Mesenteric fat pad (tissue), 1 donor: ENCODE measurements at places on chromosomes 6 and 20.

DNA sequence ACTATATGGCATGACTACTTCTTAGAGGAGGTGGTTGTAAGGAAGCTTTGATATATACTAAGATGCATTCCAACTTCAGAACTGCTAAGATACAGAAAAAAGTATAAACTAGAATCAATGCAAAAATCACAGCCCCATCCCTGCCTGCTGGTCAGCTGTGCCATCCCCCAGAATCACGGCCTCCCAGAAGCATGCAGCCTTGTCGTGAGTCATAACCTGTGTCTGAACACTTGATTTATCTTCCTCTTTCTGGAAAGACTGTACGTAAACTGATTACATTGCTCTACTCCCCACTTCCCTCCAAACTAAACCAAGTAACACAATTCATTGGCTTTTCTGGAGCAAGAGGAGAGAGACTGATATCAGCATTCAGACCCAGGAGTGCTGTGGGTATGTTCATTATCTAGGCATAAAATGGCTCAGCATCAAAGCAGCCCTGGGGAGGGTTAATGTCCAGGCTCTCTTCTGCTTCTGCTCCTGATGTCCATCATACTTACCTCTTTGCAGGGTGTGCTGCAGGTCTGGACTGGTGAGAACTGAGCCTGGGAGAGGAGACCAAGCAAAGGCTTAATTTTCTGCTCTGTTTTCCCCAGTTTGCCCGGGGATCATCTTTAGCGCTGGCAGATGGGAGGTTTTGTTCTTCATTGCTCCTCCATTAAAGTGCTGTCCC lies 18.4 kb downstream of the SCP2D1 start:
- DNase-seq = no peak

DNA sequence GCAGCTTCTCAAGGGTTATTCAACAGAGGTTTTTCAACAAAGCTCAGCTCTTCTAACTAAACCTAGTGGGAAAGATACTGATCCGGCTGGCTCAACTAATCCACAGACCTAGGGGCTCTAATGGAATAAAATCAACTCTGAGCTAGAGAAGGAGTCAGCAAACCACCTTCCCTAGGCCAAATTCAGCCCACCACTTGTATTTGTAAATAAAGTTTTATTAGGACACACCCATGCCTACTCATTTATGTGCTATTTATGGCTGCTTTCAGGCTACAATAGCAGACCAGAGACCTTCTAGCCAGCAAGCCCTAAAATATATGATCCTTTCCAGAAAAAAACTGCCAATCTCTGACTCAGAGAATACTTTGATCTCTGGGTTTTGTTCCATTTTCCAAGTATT lies 6.0 kb upstream of the RAB22A start:
- DNase-seq = no peak

DNA sequence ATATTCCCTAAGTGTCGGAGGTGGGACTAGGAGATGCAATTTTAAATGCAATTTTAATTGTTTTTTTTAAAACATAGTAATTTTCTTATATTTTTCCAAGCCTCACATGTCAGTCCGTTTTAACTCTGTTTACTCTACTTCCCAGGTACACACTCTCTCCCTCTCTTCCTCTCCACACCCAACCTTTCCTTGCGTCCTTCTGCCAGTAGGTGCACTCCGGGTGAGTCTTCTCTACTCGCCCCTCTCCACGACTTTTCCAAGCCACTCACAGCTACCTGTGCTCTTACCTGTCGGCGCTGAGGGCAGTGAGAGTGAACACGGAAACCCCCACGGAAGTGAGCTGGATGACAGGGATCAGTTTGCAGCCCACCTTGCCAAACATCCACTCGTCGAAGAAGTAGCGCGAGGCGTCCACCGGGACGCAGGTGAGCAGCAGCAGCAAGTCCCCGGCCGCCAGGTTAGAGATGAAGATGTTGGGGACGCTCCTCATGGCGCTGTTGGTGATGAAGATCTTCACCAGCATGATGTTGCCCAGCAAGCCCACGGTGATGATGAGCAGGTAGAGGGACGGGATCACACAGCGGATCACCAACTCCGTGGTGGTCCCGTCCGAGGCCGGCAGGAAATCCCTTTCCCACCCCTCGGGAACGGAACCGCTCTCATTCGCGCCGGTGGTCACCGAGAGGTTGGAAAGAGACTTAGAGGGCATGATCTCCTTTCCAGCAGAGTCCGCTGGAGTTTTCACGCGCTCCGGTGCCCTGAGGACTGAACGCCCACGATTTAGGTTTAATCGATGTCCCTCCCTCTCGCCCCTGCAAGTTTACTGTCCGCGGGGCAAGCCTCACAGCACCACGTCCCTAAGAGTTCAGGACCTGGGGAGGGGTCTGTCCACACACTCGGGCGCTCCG lies 44.5 kb upstream of the GJE1 start:
- DNase-seq = no peak

DNA sequence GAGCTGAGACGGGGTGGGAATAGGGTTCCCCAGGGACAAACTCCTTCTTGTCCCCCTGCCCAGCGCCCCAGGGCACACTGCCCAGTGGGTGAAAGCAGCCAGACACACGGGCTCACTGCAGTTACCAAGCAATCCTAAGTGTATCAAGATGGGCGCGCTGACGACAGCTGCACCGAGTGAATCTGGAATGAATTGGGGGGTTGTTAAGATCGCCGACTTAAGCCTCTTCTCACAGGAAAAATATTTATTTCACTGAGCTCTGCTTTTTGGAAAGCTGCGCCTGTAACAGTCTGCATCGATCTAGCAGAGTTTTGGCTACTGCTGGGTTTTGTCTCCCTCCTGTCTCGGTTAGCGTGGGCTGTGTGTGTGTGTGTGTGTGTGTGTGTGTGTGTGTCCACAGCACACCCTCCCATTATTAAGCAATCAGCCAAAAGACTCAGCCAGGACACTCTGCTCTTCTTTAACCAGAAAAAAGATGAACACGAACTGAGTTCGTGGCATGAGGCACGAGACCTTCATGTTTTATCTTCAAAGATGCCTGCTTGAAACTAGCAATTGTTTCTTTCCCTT lies 35.9 kb downstream of the RIPOR3 start:
- no peak for DNase-seq

DNA sequence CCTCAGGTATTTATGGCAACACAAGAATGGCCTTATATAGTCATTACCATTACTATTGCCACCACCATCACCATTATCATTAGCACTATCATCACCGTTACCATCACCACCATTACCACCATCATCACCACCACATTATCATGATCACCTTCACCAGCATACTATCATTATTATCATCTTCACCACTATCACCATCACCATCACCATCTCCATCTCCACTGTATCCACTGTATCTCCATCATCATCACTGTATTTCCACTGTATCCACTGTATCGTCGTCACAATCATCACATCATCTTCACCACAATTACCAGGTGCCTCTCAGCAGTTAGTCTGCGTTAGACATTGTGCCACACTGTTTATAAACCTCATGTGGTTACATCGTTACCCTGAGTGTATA lies 45.3 kb downstream of the GGTLC1 start:
- DNase-seq = no peak

GRCh38 chr20:37364927-37365272 lies 19.0 kb downstream of the SRC start:
- no peak for DNase-seq

GRCh38 chr6:105859457-105859856 lies 226.7 kb upstream of the PRDM1 start:
- no peak for DNase-seq

- no peak for DNase-seq
These were observed 106.7 kb upstream of the DTNBP1 start for GRCh38 chr6:15769511-15770018.

- no peak for DNase-seq
These were observed 353.0 kb upstream of the RGS17 start for GRCh38 chr6:153484056-153484455.

GRCh38 chr6:82894653-82895259 lies 170.9 kb downstream of the UBE3D start:
- no peak for DNase-seq

DNA sequence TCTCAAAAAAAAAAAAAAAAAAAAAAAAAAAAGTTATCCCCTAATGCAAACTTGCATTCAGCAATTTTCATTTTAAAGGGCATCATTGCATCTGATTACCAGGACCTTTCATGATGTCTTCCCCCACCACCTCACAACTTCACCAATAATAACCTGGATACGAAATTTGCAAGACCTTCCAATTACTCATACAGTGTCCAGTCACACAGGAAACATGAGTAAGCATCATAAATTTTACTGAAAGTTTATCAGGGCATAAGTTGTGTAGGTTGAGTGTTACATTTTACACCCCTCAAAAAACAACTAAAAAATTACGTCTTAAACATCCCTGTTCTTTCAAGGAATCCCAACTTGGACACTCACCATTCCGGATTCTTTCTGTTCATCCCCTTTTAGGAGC lies 79.1 kb upstream of the ANKEF1 start:
- DNase-seq = no peak

DNA sequence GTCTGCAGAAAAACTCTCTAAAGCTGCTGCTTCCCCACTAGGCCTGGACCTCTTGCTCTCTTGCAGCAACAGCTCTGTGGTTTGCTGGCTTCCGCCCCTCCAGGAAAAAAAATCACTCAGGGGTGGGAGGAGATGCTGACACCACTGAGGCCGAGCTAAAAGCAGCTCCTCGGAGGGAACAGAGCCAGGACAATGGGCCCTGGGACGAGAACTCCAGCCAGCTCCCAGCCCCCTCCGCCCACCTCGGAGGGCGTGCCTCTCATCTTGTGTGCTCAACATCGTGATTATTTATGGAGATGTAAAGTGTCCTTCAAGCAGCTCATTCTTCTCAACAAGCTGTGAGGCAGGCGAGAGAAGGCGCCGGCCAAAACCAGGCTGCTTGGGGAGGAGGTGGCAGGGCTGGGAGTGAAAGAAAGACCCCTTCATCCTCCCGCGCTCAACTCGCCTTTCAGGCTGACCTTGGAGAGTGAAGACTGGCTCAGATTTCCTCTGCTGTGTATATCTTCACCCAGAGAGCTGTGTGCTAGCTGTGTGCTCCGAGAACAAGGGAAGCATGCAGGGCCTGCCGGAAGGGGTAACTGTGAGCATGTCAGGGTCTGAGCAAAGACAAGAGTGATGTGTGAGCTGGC lies 53.5 kb upstream of the LRFN2 start:
- no peak for DNase-seq

DNA sequence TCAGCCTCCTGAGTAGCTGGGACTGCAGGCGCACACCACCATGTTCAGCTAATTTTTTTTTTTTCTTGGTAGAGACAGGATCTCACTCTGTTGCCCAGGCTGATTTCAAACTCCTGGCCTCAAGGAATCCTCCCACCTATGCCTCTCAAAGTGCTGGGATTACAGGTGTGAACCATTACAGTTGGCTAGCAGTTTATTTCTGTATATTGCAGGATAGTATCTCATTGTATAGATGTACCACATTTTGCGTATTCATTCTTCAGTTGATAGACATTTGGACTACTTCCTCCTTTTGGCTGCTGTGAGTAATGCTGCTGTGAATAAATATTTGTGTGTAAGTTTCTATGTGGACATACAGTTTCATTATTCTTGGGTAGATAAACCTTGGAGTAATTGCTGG lies 32.9 kb downstream of the ASXL1 start:
- DNase-seq = no peak

- DNase-seq = no peak
These were observed 20.5 kb downstream of the PTK7 start for GRCh38 chr6:43096451-43097097.

GRCh38 chr6:6881438-6882225 lies 226.1 kb upstream of the RREB1 start:
- no peak for DNase-seq

DNA sequence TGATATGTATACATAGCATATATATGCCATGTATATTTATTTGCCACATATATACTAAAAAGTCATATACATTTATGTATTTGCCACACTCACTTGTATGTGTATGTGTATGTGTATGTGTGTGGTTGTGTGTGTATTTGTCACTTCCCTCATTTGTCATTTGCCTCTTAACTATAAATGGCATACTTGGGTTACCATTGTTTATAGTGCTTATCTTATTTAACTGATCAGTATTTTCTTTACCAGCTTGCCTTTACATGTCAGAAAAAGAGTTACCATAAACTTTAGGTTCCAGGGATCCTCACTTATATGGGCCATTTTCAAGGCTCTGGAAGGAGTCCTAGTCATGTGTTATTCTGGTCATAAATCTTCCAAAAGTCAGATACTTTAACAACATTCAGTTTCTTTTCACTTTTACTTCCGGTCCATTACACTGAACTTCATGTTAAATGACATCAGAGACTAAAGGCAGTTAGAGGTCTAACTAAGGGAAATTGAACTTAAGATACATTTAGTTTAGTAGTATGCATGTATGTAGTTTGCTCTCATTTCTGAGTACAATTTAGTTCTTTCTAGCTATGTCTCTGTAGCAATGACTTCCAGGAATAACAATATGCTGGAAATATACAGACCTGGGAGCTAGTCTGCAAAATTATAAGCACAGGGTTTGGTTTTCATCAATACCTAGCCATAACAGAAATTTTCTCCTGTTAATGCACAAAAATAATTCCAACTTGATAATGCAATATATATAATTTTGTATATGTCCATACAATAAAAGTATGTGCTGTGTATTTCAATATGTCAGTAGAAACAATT lies 33.7 kb upstream of the HIVEP1 start:
- DNase-seq = no peak

- peak; percentile 65 for DNase-seq
These were observed 16.7 kb upstream of the SGK2 start for GRCh38 chr20:43542161-43542560.

DNA sequence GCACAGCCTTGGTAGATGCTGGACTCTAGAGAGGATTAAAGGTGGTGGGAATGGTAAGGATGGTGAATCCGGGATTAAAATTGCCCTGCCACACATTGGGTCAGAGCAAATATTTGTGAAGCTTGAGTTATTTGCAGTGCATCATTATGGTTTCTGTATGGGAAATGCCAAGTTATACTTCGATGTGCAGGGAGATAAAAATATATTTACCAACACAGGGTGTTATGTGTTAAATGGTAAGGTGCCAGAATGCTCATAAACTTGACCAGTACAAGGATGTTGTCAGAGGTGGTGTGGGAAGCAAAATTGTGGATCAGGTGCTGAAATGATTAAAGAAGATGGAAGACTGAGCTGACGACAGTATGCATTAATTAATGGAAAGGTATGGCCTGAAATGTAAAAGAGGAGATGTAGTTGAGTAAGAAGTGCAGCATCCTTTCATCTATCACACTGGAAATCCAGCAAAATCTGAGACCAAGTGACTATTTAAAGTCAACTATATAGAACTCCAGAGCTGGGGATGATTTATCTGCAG lies 262.3 kb downstream of the ADGB start:
- DNase-seq = no peak

DNA sequence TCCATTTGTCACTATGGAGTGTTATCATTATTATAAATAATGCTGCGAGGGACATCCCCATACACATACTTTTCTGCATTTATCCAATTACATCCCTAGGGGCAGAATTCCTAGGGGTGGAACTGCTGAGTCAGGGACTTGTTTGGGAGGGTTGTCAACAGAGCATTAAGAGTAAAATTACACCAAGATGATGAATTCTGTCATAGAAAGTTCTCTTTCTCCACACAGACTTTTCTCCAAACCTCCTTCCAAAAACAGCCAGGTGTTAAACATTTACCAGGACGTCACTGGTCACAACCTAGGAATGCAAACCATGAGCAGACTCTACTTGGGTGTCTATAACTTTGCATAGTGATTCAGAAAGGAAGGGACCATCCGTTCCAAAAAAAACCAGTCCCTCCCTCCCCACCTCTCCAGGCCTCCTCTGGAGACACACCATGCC lies 95.5 kb downstream of the PRND start:
- DNase-seq = no peak
